ENCODE measurements at places on chromosomes 6 and 20. TPM values are rescaled to one million over a fixed set of nuclear protein-coding genes. Genes with fewer than 3 reads are reported as not detected.
A peak's percentile ranks its signal among the peaks of the same experiment; 100 is the strongest.

The PDE7B gene
- total RNA-seq: 1.8 TPM

The OSER1 gene
- total RNA-seq: 48.9 TPM

The PLN gene
- total RNA-seq: not detected

The KHDC1L gene
- total RNA-seq: not detected

The CALHM5 gene
- not detected for total RNA-seq

The SLC22A1 gene
- total RNA-seq: 2.8 TPM

The ADNP gene
- 99.3 TPM for total RNA-seq

The HLA-DQA2 gene
- total RNA-seq: 231 TPM

The APOBEC2 gene
- not detected for total RNA-seq

The MACROD2 gene
- 55.1 TPM for total RNA-seq

GRCh38 chr6:90940812-90941481 is 354.1 kb upstream of the MAP3K7 start:
- H3K4me3 ChIP-seq: peak overlapping the region; percentile 64
- H3K36me3 ChIP-seq: no peaks in the 10 kb centered on the region
- H3K27me3 ChIP-seq: no peaks in the 10 kb centered on the region
- H3K27ac ChIP-seq: no peak overlapping the region
- H3K4me1 ChIP-seq: peaks cover 8% of the 10 kb centered on the region

- no peaks in the 10 kb centered on the region for H3K27me3 ChIP-seq
- peak overlapping the region; percentile 85 for H3K27ac ChIP-seq
- peak overlapping the region; percentile 73 for H3K4me3 ChIP-seq
- H3K36me3 ChIP-seq: no peaks in the 10 kb centered on the region
These were observed 38.3 kb downstream of the ARHGAP18 start for GRCh38 chr6:129671442-129672340.

- no peak overlapping the region for H3K4me3 ChIP-seq
- H3K27ac ChIP-seq: no peak overlapping the region
- no peaks in the 10 kb centered on the region for H3K27me3 ChIP-seq
- no peaks in the 10 kb centered on the region for H3K36me3 ChIP-seq
These were observed 6.4 kb downstream of the MYLK4 start for GRCh38 chr6:2744209-2744771.

- H3K4me1 ChIP-seq: peaks cover 9% of the 10 kb centered on the region
- DNase-seq: no peak
- no peaks in the 10 kb centered on the region for H3K36me3 ChIP-seq
These were observed 72.7 kb upstream of the NOX3 start for GRCh38 chr6:155528335-155528734.

- peaks cover 61% of the 10 kb centered on the region for H3K36me3 ChIP-seq
- peak; percentile 86 for DNase-seq
- peaks cover 35% of the 10 kb centered on the region for H3K4me1 ChIP-seq
- no peaks in the 10 kb centered on the region for H3K27me3 ChIP-seq
- H3K4me3 ChIP-seq: peak within 1 kb of the TSS; percentile 94
These were observed at the start of gene CUL9 for GRCh38 chr6:43181942-43182860. TSS of gene CUL9 (plus strand) at chr6:43182196. CDS start at chr6:43184311, 2,115 bp downstream.

- no peak for DNase-seq
- H3K27me3 ChIP-seq: no peaks in the 10 kb centered on the region
- H3K36me3 ChIP-seq: no peaks in the 10 kb centered on the region
- peaks cover 2% of the 10 kb centered on the region for H3K4me1 ChIP-seq
- H3K4me3 ChIP-seq: no peak overlapping the region
These were observed 1037.4 kb downstream of the KIF16B start for GRCh38 chr20:15535863-15536262.

GRCh38 chr6:84492241-84493165 is 265.1 kb upstream of the CEP162 start:
- DNase-seq: no peak
- H3K27ac ChIP-seq: no peak overlapping the region
- no peaks in the 10 kb centered on the region for H3K36me3 ChIP-seq
- H3K27me3 ChIP-seq: no peaks in the 10 kb centered on the region
- H3K4me3 ChIP-seq: no peak overlapping the region

DNA sequence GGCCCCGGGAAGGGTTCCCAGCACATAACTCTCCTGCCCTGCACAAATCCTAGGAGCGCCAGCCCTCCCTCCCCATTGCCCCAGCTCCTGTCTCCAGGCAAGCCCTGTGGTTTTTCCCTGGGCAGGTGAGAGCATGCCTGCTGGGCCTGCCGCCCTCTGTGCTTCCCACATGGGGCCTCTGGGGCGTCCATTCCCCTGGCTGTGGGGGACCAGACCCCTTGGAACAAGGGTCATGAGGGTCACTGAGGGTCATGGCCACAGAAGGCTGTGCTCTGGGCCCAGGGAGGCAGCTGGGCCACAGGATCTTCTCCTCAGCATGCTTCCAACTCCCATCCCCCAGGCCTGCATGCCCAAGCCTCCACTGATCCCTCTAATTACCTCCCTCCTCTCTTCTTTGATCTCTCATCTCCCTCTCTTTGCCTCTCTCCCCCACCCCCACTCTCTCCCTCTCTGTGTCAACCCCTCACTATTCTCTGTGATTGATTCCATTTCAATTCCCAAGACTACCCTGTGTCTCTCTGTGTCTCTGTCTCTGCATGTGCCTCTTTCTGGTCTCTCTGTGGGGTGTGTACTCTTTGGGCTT is 6.1 kb downstream of the MDFI start:
- H3K4me1 ChIP-seq: peaks cover 3% of the 10 kb centered on the region

- no peaks in the 10 kb centered on the region for H3K36me3 ChIP-seq
- peaks cover 15% of the 10 kb centered on the region for H3K27me3 ChIP-seq
- peaks cover 8% of the 10 kb centered on the region for H3K4me1 ChIP-seq
- DNase-seq: no peak
These were observed 372.1 kb upstream of the CNR1 start for GRCh38 chr6:88538130-88538706.

- no peak overlapping the region for H3K4me3 ChIP-seq
- DNase-seq: no peak
- H3K36me3 ChIP-seq: no peaks in the 10 kb centered on the region
- H3K27me3 ChIP-seq: no peaks in the 10 kb centered on the region
These were observed 13.4 kb downstream of the PRKN start for GRCh38 chr6:162713974-162714780.

- H3K36me3 ChIP-seq: no peaks in the 10 kb centered on the region
- H3K27me3 ChIP-seq: no peaks in the 10 kb centered on the region
- DNase-seq: peak; percentile 37
- peak overlapping the region; percentile 92 for H3K27ac ChIP-seq
- H3K4me3 ChIP-seq: peak overlapping the region; percentile 36
- H3K4me1 ChIP-seq: peaks cover 35% of the 10 kb centered on the region
These were observed 77.4 kb downstream of the PRDM1 start for GRCh38 chr6:106163446-106163965.

DNA sequence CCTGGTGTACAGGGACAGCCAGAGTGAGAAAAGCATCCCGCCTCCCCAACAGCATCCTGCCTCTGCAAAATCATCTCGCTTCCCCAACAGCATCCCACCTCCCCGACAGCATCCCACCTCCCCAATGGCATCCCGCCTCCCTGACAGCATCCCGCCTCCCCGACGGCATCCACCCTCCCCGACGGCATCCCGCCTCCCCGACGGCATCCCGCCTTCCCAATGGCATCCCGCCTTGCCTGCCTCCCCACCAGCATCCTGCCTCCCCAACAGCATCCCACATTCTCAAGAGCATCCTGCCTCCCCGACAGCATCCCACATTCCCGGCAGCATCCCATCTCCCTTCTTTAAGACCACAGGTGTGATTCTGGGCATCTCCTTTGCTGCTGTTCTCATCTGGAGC is 46.0 kb upstream of the NXT1 start:
- no peaks in the 10 kb centered on the region for H3K4me1 ChIP-seq
- H3K27ac ChIP-seq: no peak overlapping the region
- H3K4me3 ChIP-seq: no peak overlapping the region
- H3K27me3 ChIP-seq: no peaks in the 10 kb centered on the region
- DNase-seq: no peak

GRCh38 chr6:125738276-125738675 is 11.2 kb upstream of the HEY2 start:
- H3K4me1 ChIP-seq: no peaks in the 10 kb centered on the region
- H3K27me3 ChIP-seq: peaks cover 25% of the 10 kb centered on the region
- H3K4me3 ChIP-seq: no peak overlapping the region
- DNase-seq: no peak

DNA sequence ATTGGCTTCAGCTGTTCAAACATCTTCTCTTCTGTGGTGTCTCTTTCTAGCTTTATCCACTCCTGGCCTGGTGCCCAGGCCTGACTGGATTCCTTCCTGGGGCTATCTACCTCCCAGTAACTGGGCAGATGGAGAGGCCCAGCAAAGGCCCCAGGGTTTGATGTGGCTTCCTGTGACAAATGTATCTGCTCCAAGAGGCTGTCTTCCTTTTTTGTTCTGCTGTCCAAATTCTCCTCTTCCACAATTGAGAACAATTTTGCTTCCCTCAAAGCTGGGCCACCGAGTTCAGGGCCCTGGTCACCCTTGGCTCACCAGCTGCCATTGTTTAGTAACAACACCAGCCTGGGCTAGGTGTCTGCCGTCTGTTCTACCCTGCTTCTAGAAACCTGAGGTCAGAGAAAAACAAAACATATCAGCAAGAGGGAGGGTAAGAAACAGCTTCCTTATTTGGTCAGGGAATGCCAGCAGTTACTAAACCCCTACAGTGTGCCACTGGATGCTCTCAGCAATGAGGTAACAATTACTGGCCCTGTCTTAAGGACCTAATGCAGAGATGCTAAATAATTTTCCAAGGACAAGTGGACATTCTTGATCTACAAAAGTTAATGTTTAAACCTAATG is 3.9 kb downstream of the ZFP57 start:
- no peak for DNase-seq
- H3K36me3 ChIP-seq: peaks cover 1% of the 10 kb centered on the region
- peak overlapping the region; percentile 19 for H3K27ac ChIP-seq
- H3K4me3 ChIP-seq: no peak overlapping the region

DNA sequence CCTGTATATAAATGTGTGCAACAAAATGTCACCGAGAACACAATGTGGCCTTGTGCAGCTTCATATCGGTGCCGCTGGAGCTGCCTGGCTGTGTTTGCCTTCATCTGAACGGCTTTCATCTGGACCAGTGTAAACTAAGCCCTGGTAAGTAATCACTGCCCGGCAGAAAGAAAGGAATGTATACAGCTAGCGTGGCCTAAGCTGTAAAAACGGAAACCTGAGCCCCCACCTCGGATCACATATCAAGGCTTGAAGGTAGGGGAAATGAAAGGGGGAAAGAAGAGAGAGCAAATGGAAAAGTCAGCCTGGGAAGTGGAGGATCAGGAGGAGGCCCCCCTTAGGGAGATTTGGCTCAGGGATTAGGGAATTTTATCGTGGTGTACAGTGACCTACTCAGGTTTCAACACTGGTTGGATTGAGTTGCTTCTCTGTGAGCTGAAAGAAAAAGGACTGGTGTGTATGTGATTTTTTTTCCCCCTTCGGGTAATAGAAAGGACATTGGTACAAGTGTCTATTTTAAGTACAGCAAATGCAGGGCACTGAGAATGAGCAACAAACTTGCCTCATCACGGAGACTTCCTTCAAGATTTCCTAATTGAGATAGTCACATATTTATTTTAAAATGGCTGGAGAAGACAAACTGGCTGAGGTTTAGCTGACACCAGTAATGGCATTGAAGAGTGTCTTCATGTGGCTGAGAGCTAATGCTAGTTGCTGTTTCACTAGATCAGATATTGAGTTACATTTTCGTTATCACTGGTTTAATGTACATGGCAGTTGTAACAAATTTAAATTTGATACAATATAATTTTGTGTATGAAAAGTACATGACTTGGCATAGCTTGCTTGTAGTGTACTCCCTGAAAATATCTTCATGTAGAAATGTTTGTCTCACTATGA is 3.5 kb downstream of the SOBP start:
- H3K27me3 ChIP-seq: peaks cover 10% of the 10 kb centered on the region
- H3K4me1 ChIP-seq: peaks cover 18% of the 10 kb centered on the region
- no peak overlapping the region for H3K4me3 ChIP-seq
- peaks cover 6% of the 10 kb centered on the region for H3K36me3 ChIP-seq
- no peak overlapping the region for H3K27ac ChIP-seq
- no peak for DNase-seq

- H3K27ac ChIP-seq: no peak overlapping the region
- no peaks in the 10 kb centered on the region for H3K36me3 ChIP-seq
- no peak for DNase-seq
- no peak overlapping the region for H3K4me3 ChIP-seq
- no peaks in the 10 kb centered on the region for H3K4me1 ChIP-seq
These were observed 961.0 kb downstream of the KIF16B start for GRCh38 chr20:15612198-15612597.

DNA sequence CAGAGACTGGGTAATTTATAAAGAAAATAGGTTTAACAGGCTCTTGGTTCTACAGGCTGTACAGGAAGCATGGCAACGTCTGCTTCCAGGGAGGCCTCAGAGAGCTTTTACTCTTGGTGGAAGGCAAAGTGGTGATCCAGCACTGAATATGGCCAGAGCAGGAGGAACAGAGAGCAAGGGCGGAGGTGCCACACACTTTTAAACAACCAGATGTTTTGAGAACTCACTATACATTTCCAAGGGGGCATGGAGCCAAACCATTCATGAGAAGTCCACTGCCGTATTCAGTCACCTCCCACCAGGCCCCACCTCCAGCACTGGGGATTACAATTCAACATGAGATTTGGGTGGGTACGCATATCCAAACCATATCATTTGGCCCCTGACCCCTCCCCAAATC is 18.7 kb downstream of the SAMD5 start:
- no peak for DNase-seq
- peaks cover 13% of the 10 kb centered on the region for H3K27me3 ChIP-seq
- no peaks in the 10 kb centered on the region for H3K4me1 ChIP-seq
- no peak overlapping the region for H3K4me3 ChIP-seq
- H3K27ac ChIP-seq: no peak overlapping the region

DNA sequence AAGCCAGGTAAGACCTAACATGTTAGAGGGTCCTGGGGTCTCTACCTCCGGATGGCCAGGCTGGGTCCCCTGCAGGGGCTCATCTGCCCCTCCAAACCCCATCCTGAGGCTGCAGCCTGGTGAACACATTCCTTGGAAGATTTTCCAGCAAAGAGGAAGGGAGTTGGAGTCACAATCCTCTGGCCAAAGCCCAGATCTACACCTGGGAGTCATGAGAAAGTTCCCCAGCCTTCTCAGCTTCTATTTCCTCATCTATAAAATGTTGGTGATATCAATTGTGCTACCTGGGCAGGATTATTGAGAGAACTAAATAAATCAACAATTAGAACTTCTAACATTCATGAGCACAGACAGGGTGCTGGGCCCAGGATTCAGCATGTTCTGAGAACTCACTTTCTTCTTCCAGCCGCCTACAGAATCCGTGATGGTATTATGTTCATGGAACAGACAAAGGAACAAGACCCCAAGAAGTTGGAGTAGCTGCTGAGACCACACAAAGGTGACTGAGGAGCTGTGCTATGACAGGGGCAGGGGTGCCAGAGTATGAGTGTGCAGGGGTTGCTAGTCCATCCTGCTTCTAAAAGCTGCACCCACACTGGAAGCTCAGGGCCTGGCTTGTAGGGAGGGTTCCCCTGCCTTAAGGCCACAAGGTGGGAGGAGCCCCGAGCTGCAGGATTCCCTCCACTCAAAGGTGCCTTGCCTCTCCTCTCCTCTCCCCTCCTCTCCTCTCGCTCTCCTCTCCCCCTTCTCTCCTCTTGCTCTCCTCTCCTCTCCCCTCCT is 68.9 kb downstream of the BMP7 start:
- H3K4me3 ChIP-seq: no peak overlapping the region
- no peaks in the 10 kb centered on the region for H3K27me3 ChIP-seq
- H3K36me3 ChIP-seq: no peaks in the 10 kb centered on the region
- DNase-seq: no peak

- DNase-seq: peak; percentile 42
- H3K27me3 ChIP-seq: peaks cover 42% of the 10 kb centered on the region
- peaks cover 44% of the 10 kb centered on the region for H3K4me1 ChIP-seq
These were observed 731 bp downstream of the TUBB2B start for GRCh38 chr6:3226481-3227362.

- H3K27ac ChIP-seq: no peak overlapping the region
- no peak overlapping the region for H3K4me3 ChIP-seq
- H3K4me1 ChIP-seq: no peaks in the 10 kb centered on the region
- no peaks in the 10 kb centered on the region for H3K36me3 ChIP-seq
- DNase-seq: no peak
- peaks cover 7% of the 10 kb centered on the region for H3K27me3 ChIP-seq
These were observed 172.6 kb upstream of the KCNG1 start for GRCh38 chr20:51195419-51195901.

Measured in activated B cell treated with CpG ODN at 0.5 μM for 24 hours (primary cell).